ENCODE measurements at places on chromosomes 4 and X.

DNA sequence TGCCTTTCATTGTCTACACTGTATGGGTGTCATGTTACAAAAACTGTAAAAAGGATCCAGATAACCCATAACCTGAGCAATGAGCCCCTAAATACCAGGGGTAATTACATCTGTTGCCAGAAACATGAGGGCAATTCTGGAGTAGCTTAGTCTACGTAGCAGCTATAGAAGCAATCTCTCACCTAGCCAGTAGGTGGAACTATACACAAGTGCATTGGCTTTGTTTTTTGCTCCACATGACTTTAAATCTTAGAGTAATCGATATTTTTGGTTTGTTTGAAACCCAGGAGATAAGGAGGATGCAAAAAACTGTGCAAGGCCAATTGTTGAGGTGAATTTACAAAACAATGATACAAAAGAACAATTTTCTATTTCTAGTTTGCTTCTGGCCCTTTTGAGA is 57.5 kb downstream of the GPR82 start:
- DNase-seq, result peak; percentile 10

DNA sequence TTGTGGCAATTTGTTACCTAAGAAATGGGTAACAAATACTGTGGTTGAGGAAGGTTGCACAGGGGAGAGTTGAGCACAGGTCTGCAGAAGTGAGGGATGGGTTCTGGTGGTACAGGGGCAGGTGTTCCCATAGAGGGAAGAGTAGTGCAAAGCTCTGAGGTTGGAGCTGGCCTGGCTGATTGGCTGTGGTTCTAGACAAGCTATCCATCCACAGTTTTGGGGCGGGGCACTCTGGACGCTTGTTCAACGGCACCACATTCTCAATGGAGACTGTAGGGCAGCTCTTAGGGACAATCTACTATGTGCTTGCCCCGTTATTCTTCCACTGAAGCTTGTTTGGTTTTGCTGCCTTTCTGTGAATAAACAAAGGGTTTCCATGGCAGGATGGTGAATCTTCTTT is 35.4 kb downstream of the NAT8L start:
- no peak for DNase-seq

DNA sequence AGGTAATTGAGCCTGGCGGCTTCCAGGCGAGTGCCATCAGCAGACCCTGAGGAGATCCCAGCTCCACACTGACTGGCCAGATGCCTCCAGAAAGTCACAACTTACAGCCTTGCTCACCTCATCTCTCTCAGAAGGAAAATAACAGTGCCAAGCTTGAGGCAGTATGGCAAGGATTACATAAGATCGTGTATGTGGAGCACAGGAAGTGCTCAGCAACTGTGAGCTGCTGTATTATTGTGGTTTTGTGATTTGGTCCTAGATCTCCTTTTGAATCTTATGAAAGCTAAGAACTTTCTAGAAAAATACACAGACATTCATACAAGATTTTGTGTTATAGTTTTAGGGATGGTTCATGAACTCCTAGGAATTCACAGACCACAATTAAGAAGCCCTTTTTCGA is 14.0 kb downstream of the RASL11B start:
- no peak for DNase-seq

GRCh38 chrX:137052643-137053235 is 18.9 kb upstream of the GPR101 start:
- DNase-seq, result no peak

DNA sequence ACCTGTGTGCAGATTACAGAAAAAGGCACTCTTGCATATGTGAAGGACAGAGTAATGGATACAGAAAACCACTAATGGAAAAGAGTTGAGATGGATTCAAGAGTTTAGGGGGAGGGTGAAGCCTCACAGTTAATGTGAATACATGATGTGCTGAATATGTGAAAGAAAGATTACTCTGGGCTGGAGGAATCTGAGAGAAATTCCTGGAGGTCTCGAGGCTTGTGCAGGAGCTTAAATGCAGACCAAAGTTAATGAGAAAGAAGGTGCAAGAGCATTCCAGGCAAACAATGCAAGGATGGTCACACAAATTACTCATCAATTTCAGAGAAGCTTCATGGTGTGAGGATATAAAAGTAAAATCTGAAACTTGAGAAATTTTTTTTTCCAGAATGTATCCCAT is 768.8 kb downstream of the STPG2 start:
- no peak for DNase-seq

DNA sequence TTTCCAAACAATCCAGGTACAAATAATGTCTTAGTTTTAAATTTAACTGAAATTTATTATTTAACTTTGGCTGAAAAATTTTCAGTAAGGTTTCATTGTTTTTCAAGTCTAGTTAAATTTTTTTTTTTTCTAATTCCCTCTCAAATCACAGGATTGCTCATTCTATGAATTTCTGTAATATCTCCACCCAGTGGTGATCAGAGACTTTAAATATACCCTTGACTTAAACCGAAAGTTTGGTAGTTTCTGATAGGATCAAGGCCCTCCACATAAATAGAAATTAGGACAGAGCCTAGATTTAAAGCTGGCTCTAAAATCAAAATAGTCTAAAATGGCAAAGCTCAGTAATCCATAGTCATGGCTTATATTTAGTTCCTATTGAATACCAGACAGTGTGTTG is 175.4 kb downstream of the TBCK start:
- DNase-seq, result no peak

DNA sequence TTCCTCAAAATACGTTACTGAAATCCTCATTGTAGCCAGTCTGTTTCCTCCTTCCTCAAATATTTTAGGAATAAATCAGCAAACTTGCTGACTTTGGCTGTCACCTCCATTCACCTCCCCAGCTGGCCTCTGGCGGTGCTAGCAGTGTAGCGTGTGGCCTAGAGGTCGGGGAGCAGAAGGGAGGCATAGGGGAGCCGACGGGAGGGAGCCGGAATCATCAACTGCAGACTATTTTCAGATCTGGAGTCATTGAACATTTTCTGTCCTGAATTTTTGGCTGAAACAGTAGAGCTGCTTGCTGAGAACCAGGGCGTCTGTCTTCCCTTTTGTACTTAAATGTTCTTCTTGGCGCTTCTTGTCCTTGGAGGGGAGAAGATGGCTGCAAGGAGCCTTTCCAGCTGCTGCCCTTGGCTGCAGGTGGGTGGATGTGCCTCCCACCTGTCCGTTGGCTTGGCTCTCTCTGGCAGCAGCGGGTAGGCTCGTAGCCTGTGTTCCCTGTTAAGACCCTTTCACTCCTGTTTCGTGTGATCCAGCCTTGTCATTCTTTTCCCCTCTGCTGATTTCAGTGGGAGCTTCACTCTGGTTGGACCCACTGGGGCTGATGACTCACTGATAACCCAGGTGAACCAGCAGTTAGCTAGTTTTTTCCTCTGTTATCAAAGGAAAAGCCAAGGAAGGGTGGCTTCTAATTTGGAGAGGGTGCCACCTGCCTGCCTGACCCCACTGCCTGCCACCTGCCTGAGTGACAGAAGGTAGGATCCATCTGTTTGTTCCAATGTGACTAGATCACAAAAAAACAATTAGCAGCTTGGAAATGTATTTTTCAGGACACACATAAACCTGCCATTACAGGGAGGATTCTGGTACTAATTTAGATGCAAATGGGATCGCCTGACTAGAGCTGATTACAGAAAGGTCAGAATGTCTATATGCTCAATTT is 135.9 kb downstream of the GATB start:
- no peak for DNase-seq

GRCh38 chrX:110924871-110925270 is 129.3 kb upstream of the CHRDL1 start:
- DNase-seq, result no peak

- DNase-seq, result no peak
Observed at GRCh38 chr4:185624259-185624589, 88.9 kb upstream of the PDLIM3 start.
